ENCODE measurements at places on chromosomes 1 and 21.
A peak's percentile ranks its signal among the peaks of the same experiment; 100 is the strongest.

- DNase-seq, result no peak
Measured at GRCh38 chr1:161187311-161187710, 10.0 kb upstream of the B4GALT3 start.

- no peak for DNase-seq
Measured at GRCh38 chr1:181587870-181588438, 104.6 kb downstream of the CACNA1E start.

GRCh38 chr1:212498283-212499040 lies 65.7 kb downstream of the NENF start:
- DNase-seq, result no peak

DNA sequence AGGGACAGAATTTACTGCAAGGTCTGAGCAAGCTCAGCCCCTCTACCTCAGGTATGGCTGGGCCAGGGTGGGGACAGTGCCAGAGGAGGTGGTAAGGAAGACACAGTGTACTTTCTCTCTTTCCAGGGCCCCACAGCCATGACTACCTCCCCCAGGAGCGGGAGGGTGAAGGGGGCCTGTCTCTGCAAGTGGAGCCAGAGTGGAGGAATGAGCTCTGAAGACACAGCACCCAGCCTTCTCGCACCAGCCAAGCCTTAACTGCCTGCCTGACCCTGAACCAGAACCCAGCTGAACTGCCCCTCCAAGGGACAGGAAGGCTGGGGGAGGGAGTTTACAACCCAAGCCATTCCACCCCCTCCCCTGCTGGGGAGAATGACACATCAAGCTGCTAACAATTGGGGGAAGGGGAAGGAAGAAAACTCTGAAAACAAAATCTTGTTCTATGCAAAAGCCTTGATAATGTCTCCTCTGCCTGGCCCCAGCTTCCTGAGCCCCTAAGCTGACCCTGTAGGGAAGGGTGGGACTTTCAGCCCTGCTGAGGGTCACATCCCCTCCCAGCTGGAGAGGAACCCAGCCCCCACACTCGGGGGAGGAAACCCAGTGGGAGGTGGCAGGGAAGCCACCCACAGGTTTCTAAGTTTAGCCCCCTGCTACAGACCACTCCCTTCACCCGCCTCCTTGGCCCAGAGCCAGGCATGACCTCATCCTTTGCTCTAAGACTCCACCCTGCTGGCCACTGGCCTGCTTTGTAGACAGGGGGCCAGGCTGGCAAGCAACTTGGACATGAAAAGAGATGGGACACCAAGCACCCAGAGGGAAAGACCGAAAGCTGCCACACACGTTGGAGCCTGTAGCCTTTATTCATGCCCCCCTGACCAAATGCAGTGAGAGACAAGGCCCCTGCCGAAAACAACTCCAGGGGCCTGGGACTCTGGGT lies 6.4 kb downstream of the RHOC start:
- peak; percentile 72 for DNase-seq

DNA sequence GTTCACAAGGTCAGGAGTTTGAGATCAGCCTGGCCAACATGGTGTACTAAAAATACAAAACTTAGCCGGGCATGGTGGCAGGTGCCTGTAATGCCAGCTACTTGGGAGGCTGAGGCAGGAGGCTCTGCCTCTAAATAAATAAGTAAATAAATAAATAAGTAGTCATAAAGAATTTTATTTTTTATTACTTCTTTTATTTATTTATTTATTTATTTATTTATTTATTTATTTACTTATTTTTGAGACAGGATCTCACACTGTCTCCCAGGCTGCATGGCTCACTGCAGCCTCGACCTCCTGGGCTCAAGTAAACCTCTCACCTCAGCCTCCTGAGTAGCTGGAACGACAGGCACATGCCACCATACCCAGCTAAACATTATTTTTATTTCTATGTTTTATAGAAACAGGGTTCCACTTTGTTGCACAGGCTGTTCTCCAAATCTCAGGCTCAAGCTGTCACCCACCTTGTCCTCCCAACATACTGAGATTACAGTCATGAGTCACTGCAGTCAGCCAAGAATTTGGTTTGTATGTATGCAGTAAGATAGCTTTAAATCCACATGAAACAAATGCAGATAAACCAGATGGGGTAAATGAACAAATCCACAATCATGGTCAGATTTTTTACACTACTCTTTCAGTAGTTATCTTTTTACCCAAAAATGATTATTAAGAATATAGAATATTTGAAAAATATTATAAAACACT lies 523.3 kb upstream of the RGS18 start:
- DNase-seq, result no peak

- DNase-seq, result no peak
Measured at GRCh38 chr1:24465099-24465498, 37.5 kb upstream of the RCAN3 start.

GRCh38 chr1:244654108-244655038 lies 1.4 kb downstream of the DESI2 start:
- DNase-seq, result no peak

DNA sequence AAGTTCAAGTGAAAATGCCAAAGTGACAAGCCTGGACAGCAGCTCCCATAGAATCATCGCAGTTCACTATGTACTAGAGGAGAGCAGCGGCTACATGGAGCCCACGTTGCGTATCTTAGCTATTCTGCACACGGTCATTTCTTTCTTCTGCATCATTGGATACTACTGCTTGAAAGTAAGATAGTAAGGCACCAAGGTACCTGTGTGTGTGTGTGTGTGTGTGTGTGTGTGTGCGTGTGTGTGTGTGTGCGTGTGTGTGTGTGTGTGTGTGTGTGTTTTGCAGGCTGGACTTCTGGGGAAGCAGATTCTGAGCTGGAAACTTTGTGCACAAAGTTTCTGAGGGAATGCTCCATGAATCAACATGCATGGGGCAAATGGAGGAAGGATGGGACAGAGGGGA lies 98.6 kb downstream of the ZP4 start:
- no peak for DNase-seq

DNA sequence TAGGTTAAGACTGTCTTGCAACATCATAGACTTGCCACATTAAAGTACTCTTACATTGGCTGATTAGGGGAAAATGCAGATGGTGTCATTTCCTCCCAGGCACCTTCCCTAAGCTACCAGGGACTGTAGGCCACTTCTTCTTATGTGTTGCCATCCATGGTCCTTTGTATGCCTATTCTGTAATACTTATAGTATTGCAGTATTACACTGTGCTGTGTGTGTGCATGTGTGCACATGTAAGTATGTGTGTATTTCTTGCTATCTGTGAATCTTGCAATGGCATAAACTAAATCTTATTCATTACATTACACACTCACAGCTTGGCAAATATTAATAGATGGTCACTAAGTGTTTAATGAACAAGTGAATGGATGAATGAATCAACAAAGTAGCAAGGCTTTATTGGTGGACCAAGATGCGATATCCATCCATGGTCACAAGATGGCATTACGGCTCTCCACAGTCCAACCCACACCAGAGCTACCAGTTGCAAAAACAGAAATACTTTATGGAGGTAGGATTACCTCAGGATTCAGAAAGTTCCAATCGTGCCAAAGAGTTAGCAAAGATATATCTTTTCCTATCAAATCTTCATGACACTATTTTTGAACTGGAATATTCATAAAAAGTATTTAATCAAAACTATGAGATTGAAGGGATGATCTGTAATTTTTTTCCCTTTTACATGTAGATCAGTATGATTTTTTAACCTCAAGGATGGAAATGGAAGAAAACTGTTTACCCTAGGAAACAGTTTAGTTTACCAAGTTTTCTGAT lies 160.2 kb downstream of the DENND1B start:
- DNase-seq, result peak; percentile 11

DNA sequence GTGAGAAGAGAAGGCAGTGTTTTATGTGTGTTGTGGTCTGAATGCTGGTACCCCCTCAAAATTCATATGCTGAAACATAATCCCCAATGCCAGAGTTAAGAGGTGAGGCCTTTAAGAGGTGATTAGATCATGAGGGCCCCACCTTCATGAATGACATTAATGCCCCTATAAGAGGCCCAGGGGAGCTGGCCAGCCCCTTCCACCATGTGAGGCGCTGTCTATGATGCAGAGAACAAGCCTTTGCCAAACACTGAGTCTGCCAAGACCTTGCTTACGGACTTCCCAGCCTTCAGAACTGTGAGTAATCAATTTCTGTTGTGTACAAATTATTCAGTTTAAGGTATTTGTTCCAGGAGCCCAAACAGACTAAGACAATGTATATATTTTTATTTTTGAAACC lies 20.2 kb downstream of the CAPZB start:
- DNase-seq, result no peak

DNA sequence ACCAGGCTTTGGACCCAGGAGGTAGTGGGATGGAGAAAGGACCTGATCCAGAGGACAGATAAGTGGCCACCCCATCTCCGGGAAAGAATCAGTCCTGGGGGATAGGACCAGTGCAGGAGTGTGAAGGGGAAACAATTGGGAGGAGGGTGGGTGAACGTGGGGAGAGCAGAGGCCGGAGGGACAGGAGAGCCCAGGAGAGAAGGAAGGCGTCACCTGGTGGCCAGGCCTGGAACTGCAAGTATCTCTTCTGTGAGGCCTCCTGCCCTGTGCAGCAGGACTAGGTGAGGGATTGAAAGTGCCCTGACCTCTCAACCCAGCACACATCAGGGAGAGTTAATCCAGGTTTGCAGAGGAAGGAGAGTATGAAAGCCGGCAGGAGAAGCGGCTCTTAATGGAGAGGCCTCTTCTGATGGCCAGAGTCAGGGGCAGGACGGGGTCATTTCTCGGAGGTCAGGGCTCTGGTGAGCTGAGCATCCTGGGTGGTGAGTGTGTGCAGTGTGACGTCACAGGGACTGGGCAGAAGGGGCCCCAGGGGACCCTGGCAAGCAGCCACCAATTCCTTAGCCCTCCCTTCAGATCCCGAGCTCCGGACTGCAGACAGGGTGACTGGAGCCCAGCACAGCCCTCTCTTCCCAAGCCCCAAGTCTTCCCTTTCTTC lies 9.2 kb upstream of the LAD1 start:
- peak; percentile 50 for DNase-seq

GRCh38 chr1:97384294-97384968 lies 536.4 kb downstream of the DPYD start:
- DNase-seq, result no peak

DNA sequence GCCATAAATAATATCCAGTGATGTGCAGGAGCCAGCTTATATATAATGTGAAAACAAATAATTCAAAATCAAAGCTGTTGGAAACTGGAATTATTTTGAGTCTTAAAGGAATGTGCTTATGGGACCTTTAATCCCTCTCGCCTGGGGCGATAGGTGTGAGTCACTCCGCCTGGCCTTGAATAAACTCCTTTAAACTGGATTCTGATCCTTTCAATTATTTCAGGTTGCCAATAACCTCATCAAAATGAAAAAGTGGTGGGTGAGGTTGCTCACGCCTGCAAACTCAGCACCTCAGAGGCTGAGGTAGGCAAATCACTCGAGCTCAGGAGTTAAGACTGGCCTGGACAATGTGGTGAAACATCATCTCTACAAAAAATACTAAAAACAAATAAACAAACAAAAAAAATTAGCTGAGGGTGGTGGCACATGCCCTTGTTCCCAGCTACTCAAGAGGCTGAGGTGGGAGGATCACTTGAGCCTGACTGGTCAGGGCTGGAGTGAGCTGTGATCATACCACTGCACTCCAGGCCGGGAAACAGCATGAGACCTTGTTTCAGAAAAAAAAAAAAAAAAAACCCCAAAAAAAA lies 11.4 kb upstream of the SLC2A5 start:
- DNase-seq, result no peak

DNA sequence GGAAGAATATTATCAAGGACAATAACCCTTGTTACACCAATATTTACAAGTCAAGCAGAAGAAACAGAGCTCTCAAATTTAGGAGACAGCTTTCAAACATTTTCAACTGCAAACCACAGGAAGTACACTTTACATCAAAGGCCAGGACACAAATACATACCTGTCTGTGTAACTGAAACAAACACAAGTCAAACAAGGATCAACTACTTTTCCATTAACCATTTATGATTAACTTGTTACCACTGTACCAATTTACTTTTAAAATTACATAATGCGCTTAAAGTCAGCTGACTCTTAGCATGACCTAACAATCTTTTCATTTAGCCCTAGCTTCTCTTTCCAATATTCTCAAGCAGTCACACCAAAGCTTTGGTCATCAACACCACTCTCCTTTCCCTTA lies 43.5 kb downstream of the TRIM33 start:
- DNase-seq, result peak; percentile 30

DNA sequence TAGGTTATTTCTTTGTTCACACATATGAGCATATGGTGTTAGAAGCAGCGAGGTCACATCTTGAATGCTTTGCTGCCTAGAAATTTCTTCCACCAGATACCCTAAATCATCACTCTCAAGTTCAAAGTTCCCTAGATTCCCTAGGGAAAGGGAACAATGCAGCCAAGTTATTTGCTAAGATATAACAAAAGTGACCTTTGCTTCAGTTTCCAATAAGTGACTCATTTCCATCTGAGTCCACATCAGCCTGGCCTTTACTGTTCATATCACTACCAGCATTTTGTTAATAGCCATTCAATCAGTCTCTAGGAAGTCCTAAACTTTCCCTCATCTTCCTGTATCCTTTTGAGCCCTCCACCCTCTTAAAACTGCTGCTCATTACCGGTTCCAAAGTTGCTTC lies 1502.5 kb downstream of the KCNT2 start:
- no peak for DNase-seq

GRCh38 chr1:171122893-171123292 lies 32.2 kb downstream of the FMO3 start:
- no peak for DNase-seq

- no peak for DNase-seq
Measured at GRCh38 chr21:27505516-27505915, 538.6 kb upstream of the ADAMTS5 start.

- DNase-seq, result no peak
Measured at GRCh38 chr1:37125295-37125694, 91.0 kb upstream of the GRIK3 start.

DNA sequence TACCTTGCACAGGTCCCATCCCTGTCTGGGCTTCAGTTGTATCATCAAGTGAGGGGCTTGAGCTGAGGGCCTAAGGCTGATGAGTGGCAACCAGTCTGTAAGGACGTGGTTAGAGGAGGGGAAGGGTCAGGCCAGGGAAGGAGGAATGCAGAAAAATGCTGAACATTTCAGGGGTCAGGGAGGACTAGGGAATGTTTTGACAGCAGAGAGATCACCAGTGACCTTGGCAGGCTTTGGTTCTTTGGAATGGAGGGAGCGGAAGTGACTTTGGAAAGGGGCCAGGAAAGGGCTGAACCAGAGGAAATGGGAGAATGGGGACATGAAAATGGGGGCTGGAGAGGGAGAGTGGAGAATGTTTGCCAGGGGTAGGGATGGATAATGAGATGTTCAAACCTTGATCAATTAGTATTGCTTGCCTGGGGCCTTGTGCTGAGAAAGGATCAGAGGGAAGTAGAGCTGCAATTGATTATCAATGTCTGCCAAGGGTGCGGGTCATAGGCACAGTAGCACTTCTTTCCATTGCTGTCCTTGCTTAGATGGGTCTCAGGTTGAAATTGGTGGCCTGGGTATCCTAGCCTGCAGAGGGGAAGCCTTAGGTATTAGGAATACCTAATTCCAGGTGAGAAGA lies 7.4 kb downstream of the LDLRAP1 start:
- no peak for DNase-seq

GRCh38 chr1:7842517-7842916 lies 10.3 kb downstream of the UTS2 start:
- peak; percentile 5 for DNase-seq

GRCh38 chr1:76294482-76295194 lies 220.1 kb downstream of the ST6GALNAC3 start:
- DNase-seq, result no peak

Data from CD4-positive, alpha-beta T cell treated with Interleukin-1 beta for 1 hour (primary cell).